ENCODE measurements at places on chromosomes 1 and 21.

DNA sequence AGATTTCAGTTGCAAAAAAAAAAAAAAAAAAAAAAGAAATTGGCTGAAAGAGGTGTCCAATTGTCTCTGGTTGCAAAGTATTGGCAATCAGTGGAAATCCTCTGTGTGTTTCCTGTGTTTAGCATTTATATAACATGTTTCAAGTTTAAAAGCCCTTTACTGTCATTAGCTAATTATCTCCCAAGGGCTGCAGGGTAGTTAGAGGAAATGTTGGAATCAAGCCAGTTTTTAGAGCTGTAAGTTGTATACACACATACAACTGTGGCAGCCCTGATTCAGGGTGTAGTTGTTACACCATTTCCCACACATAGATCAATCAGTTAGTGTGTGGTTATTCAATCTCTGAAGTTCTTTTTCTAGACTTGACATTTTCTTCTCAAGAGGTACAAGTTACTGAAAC is 8.9 kb upstream of the ZNF326 start:
- no peak for DNase-seq

GRCh38 chr1:54574158-54574778 is 26.2 kb downstream of the ACOT11 start:
- DNase-seq, result no peak

GRCh38 chr1:56713112-56713511 is 68.0 kb downstream of the PRKAA2 start:
- no peak for DNase-seq

GRCh38 chr1:171334024-171334640 is 20.1 kb downstream of the FMO4 start:
- DNase-seq, result no peak

DNA sequence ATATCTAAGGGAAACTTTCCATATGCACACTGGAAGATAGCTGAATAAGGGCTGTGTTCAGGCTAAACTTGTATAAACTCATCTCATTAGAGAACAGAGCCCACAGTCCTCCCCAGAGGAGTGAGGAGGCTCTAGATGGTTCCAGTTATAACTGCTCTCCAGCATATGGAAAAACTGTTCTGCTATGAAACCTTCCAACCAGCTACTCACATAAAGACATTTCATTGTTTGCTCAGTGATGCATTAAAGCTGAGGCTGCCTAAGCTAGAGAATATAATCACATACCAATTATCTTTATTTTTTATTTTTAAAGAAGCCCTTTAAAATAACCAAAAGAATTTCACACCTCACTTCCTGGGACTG is 13.3 kb downstream of the AHCYL1 start:
- no peak for DNase-seq

DNA sequence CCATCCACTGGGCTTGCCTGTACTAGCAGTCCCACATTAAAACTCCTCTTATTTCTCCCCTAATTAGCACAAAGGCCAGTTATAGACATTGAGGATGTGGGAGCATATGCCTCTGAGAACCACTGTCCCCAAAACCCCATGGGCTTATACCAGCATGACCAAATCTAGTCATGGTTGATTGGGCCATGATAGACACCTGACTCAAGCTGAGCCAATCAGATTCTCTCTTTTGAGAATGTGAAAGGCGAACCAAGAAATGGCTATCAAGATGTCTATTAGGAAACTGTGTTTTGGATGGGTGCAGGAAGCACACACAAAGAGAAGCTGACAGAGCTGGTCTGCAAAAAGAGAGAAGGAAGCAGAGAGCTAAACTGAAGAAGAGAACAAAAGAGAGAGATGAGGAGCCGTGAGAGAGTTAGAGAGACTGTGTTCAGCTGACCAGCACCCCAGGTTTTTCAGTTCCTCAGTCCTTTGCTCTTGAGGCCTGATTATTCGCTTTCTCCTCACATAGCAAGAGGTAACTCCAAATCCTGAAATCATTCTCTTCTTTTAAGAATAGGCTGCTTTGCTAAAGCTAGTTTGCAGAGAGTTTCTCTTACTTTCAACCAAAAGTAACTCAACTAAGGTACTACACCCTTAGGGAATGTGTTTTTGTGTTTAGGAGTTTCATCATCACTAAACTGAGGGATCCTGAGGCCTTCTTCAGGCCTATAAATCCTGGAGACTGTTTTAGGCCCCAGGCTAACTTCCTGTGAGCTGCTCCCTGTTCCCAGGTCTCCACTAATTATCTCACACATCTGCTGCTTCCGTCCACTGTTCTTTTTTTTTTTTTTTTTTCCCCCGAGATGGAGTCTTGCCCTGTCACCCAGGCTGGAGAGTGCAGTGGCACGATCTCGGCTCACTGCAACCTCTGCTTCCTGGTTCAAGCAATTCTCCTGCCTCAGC is 7.9 kb upstream of the TIPRL start:
- no peak for DNase-seq

DNA sequence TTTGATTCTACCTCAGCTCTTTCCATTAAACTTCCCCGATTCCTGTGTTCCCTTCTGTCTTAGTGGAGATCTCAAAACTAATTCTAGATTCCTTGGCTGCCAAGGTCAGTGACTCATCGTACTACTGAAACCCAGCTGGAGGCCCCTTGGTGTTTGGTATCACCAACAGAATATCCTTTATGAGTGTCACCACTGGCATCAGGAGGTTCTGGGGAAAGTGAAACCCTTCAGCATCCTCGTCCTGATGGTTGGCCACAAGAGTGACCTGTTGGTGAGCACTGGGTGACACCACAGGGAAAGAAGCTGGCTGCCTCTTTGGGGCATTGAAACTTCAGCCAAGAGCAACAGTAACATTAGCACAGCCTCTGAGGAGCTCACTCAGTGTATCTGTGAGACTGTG is 9.6 kb downstream of the RAB42 start:
- no peak for DNase-seq
